ENCODE measurements at places on chromosomes 5 and 9. TPM values are rescaled to one million over a fixed set of nuclear protein-coding genes. Genes with fewer than 3 reads are reported as not detected.

DNA sequence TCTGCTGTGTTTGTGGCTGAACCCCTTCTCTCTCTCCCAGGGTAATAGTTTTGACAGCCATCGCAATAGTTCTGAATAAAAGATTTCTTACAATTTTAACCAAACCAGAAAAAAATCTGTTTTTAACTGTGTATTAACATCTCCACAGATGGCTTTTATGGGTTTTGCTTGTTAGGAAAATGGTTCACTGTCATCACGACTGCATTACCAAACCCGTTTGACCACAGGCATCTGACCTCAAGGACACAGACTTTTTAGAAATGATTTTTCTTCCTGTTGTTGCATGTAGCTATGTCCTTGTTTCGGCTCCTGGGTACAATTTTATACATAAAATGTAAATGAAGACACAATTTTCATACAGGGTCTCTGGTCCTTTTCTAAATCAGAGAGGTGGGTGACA is 316.1 kb downstream of the IRX1 start:
- no peak for DNase-seq

Gene TLX3
- not detected for polyA plus RNA-seq

GRCh38 chr5:100448111-100448528 is 87.1 kb upstream of the FAM174A start:
- DNase-seq: no peak

Gene PCDHB14
- 2.8 TPM for polyA plus RNA-seq

DNA sequence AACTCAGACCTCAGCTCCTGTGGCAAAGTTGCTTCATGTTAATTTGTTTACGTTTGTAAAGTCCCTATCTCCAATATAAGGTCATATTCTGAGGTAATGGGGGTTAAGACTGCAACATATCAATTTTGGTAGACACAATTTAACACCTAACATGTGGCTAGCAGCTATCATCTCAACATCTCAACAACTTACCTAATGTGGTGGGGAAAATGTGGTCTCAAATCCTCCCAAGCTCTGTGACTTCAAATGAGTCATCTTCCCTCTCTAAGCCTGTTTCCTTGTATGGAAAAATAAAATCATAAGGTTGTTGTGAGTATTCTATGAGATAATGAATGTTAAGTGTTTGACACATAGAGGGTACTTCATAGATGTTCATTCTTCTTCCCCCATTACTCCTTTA is 443.3 kb downstream of the CDK5RAP2 start:
- no peak for DNase-seq

Gene LCN2
- polyA plus RNA-seq: 46.8 TPM

Gene OR13C3
- not detected for polyA plus RNA-seq

DNA sequence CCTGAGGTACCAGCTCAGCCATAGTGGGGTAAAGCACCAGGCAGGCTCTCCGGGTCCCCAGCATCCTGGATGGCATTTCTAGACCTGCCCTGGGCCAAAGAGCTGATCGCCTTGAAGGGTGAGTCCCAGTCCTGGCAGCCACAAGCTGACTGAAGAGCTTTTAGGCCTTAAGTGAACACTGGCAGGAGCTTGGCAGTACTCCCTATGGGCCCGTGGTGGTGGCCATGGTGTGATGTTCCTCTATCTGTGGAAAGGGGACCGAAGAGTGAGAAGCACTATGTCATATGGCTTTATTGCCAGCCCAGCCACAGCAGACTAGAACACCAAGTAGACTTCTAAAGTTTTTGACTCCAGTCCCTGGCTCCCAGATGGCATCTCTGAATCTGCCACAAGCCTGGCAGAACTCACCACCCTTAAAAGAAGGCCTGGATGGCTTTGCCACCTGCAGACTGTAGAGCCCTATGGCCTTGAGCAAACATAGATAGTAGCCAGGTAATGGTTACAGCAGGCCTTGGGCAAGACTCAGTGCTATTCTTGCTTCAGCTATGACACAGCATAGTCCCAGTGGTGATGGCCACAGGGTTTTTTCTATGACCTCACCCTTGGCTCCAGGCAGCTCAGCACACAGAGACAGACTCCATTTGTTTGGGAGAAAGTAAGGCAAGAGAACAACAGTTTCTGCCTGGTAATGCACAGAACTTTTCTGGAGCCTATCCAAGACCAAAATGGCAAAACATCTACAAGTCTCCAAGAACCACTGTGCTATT is 801.5 kb upstream of the DMAC1 start:
- DNase-seq: no peak

GRCh38 chr5:149143470-149143869 is 2.2 kb downstream of the ABLIM3 start:
- no peak for DNase-seq

DNA sequence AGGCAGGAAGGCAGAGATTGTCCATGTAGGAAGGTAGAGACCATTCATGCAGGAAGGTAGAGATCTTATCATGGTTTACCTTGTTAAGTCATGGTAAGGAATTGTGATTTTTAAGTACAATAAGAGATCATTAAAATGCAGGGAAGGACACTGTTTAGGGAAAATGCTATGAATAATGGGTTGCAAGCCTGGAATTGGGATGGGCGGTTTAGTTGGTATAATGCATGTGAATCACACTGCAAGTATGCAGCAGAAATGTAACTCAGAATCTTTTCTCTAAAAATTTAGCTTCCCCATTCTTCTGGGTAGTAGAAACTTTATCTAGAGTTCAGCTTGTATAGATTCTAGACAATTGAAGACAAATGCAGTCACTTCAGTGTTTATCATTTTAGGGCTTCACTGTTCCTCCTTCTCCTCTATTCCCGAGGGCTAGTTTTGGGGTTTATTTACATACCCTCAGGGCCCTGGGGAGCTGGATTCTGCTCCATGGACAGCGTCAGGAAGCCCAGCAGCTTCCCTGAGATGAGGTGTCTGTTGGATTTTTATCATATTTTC is 212.0 kb downstream of the SREK1 start:
- DNase-seq: no peak

DNA sequence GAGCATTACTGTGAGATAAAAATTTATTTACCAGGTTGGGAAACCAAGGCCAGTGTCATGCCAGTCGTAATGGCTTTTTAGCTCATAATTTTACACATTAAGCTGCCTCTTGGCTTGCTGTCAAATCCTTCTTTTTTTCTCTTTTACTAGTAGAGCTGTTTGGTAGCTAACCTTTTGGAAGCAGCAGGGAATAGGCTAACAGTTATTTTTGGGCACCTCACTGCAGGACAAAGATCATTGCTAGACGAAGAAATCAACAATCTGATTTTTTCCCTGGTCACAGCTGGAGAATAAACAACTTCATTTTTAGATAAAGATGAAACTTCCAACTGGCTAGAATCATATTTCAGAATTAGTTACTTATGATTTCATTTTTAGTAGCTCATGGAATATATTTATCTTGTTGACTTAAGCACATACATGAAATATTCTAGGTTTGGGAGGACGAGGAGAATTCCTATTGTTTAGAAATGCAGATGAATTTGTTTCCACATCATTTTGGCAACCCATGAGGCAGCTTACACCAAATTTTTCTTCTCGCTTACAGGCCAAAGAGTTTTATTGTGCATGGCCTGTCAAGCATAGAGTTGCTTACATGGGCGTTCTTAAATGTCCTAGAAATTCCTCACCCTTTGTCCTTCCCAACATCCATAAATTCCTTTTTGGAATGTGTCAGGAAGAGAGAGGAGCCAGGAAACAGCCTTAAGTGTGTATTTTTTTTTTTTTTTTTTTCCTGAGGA is 19.6 kb downstream of the TNC start:
- DNase-seq: no peak

GRCh38 chr5:172107571-172107970 is 80.5 kb downstream of the STK10 start:
- no peak for DNase-seq

GRCh38 chr5:122755783-122756182 is 19.1 kb upstream of the SNX2 start:
- no peak for DNase-seq

Gene NTMT1
- 29.0 TPM for polyA plus RNA-seq

Gene OR1Q1
- polyA plus RNA-seq: not detected

Gene PTGES
- 1.8 TPM for polyA plus RNA-seq

- DNase-seq: no peak
These were observed 21.6 kb downstream of the LNPEP start for GRCh38 chr5:96957254-96958049.

Gene HEXB
- 82.8 TPM for polyA plus RNA-seq

GRCh38 chr9:37029304-37029775 is 4.7 kb downstream of the PAX5 start:
- DNase-seq: no peak

Gene GOLM1
- polyA plus RNA-seq: 25.9 TPM

DNA sequence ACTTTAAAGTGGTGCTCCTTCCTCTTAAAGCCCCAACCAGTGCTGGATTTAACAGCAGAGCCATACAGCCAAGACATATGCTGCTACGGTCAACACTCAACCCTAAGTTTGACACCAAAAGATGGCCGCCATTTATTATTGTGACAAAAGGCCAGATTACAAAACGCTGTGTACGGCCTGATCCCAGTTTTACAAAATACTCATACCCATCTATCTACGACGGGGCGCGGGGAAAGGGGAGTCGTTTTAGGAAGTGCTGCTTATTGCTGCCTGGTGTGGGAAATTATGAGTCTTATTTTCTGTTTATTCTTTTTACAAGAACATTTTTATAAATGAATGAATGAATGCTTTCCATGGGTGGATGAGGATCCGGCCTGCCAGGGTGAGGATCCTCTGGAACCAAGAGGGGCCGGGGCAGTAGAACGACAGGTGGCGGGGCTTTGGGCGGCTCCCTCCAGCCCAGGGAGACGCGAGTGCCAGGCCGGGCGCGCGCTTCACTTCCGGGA is 457 bp upstream of the IDNK start:
- no peak for DNase-seq

- DNase-seq: no peak
These were observed 27.7 kb downstream of the ARHGEF37 start for GRCh38 chr5:149608936-149609545.

Gene SEMA5A
- polyA plus RNA-seq: 0.91 TPM

GRCh38 chr9:94277885-94278536 is 18.9 kb downstream of the ZNF169 start:
- no peak for DNase-seq

DNA sequence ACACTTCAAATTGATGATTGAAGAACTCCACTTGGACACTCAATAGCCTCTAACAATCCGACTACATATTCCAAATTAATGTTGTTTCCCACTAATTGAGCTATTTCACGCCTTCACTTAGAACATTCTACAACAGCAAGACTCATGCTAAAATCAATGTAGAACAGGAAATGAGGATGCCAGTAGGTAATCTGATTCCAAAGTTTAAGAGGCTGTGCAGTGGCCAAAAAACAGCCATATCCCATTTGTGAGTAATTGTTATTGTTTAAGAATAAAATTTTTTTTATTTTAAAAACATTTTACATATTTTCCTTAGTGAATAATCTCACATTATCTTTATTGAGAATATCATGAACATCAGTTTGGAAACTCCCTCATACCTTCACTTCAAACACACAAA is 35.7 kb upstream of the GHR start:
- no peak for DNase-seq

DNA sequence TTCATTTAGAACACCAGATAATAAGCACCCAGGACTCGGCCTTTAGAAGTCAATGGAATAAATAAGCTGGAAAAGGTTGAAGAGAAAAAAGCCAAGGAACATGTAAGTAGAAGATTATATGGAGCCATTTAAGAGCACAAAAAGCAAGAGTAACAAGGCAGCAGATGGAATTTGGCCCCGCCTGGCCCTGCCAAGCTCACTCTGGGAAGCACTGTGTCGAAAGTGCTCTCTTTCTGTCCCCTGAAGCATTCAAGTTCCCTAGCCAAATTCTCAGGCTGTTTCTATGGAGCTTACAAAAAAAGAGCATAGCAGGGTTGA is 73.0 kb upstream of the GPR151 start:
- DNase-seq: no peak

GRCh38 chr5:173782671-173783101 is 105.5 kb upstream of the CPEB4 start:
- no peak for DNase-seq

- no peak for DNase-seq
These were observed 1.4 kb upstream of the CSNK1A1 start for GRCh38 chr5:149552553-149553160.

- no peak for DNase-seq
These were observed 412.9 kb upstream of the CCNH start for GRCh38 chr5:87825583-87825982.

All from pancreas (tissue), 10 donors.